ENCODE measurements at places on chromosomes 2 and 18.

- DNase-seq: no peak
These were observed 41.0 kb downstream of the ABHD3 start for GRCh38 chr18:21663578-21663977.

- DNase-seq: no peak
These were observed 1377.6 kb upstream of the PIK3C3 start for GRCh38 chr18:40577239-40577980.

DNA sequence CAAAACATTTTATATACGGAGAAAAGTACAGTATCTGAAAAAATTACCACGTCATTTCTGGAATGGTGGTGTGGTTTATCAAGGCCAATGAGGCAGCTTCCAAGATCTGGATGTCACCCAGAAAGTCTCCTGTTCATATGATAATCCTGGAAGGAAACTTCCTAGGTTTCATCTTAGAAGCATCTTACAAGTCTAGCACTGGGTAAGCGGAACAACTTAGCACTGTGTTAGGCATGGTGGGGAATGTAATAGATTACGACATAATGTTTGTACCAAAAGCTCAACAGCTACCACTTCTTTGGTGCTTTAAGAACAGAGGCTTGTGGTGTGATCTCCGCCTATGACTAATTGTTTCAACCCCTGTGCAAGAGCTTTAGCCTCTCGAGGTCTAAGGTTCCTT lies 63.1 kb upstream of the LYPD1 start:
- DNase-seq: no peak

DNA sequence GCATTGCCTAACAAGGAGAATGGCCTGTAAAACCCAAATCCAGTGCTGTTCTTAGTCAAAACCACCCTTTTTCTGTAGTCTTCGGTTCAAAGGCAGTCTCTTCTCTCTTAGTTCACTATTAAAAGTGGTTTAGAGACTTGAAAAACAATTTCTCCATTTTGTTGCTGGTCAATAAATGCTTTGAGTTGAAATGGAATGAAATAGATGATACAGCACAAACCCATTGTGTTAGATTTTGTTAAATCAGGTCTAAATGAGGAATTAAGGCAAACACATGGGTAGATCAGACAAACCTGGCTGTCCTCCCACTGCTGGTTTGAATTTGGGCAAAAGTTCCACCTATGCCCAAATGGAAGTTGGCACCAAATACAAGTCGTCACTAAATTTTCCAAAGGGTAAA lies 150.1 kb upstream of the SERTAD2 start:
- no peak for DNase-seq

- DNase-seq: no peak
These were observed 57.1 kb upstream of the PKDCC start for GRCh38 chr2:41990688-41991087.

All from LoVo (cell line).